ENCODE measurements at places on chromosomes 7 and 10.

DNA sequence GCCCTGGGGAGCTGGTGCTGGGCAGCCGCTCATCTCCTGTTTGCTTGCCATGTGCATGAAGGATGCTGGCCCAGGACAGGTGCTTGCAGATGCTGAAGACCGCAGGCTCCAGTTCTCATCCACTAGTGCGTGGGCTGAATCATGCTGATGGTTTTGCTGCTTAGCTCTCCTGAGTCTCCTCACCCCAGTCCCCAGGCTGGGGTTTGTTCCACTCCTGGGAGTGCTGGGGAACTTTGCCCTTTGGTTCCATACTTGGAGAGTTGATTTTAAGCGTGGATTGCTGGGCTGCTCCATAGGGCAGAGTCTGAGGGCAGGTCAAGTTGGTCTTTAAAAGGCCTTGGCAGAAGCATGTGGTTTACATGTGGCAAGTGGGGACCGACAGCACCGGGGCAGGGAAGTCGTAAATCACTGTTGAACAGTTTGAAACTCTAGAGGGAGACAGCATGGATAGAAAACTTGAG lies 9.1 kb downstream of the DYNC2I1 start:
- no peak for DNase-seq

DNA sequence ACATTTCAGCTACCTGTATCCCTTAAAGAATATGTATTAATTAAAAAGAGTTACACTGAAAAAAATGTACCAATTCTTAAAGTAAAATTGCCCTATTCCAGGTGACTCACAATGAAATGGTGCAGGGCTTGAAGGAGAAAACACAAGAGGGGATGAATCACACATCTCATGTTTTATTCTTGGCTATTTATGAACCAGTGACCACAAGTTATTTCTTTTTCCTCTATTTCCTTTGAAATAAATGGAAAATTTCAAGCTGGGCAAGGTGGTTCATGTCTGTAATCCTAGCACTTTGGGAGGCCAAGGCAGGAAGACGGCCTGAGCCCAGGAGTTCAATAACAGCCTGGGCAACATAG lies 106.8 kb downstream of the UBE2H start:
- DNase-seq: no peak

DNA sequence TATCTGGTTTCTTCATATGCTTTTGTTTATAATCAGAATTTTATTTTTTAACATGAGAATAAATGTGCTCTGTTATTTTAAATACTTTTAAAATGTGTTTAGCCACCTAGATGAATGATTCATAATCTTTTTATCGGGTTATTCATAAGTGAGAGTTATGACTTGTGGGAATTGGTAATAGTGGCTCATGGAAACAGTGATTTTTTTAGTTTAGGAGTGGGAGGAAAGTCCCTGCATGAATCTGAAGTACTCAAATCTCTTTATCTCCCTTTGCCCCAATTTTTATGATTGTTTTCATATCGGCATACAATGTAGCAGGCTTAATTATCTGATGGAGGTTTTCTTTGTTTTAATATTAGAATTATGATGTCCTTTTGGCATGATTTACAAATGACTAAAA lies 42.9 kb downstream of the TAX1BP1 start:
- no peak for DNase-seq

DNA sequence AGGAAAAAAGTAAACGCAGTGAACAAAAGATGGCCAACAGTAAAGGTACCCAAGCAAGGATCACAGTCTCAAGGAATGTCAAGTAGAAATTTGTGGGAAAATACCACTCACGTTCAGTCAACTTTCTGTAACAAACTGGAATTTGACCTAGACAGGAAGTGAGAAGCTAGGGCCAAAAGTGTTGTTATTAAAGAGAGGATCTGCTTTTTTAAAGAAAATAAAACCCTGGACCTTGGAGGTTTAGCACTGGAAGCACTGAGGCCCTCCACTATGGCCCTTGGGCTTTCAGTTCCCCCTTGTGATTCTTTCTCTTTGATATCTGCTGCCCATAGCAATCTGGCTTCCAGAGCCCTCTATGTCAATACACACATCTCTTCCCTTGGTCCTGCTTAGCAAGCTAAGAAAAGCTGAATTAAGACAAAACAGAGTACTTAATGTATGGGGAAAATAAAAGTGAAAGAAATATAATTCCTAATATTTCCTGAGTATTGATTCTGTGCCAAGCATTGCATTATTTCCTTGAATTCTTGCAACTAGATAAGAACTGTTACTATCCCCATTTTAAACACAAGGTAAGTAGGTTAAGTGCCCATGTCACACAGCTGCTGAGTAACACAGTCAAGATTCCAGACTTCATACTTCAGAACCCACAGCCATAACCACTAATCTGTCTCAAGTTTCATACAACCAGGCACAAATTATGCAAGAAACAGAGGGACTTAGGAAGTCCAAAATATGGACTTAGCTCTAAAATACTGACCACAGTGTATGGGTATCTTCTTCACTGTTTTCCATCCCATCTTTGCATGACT lies 2.6 kb upstream of the ZNF438 start:
- no peak for DNase-seq

DNA sequence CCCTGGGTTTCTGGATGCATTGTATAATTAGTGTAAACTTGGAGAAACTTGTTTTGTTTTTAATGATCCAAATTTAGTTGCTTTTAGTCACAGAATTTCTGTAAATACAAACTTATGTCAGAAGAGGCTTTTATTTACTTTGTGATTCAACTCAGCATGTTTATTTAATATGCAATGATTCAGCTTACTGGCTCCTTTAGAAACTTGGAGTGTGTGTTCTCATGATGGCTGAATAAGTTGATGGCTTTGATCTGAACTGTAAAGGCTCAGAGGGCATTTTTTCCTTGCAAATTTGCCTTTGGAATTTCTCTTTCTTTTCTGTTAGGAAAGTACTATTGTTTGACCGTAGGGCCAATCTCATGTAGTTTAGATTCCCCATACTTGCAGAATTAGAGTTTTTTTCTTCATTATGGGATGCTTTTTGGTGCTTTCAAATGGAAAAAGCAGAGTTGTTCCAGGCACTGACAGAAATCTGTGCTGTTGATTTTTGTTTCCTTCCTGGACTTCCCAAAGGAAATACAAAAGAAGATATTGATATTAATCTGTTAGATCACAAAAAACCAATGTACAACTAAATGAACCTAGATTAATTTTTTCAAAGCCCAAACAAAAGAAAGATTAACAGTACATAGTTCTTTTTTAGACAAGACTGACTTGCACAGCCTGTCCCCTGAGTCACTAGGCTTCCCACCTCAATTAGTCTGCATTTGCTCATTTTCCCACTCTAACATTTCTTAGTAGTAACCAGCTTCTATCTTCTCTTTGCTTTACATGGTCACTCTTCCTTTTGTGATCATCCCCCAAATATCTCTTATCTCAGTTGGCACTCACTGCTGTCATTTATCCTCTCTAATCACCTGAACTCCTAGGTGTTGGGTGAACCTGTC lies 96.8 kb upstream of the AGR3 start:
- DNase-seq: no peak

DNA sequence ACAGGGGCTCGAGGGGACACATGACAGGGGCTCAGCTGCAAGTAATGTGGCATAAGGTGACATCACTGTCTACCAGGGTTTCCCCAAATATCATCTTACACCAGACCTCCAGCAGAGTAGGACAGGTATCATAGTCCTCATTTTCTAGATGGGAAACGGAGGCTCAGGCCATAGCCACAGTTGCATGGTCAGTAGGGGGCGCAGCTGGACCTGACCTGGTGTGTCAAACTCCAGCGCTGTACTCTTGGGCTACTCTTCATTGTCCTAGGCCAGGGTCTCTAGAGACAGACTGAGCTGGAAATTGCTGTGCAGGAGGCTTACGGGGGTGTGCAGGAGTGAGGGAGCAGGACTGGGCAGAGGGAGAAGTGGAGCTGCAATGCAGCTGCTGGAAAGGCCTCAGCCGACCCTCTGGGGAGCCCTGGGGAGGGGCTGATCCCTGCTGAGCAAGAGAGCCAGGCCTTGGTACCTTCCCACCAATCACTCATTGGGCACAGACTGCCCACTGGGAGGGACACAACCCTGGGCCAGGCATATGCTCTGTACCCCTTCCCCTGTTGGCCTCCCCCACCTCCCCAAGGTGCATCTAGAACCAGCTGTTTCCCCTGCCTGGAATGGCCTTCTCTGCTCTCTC lies 89.9 kb downstream of the CDH23 start:
- DNase-seq: peak; percentile 36

DNA sequence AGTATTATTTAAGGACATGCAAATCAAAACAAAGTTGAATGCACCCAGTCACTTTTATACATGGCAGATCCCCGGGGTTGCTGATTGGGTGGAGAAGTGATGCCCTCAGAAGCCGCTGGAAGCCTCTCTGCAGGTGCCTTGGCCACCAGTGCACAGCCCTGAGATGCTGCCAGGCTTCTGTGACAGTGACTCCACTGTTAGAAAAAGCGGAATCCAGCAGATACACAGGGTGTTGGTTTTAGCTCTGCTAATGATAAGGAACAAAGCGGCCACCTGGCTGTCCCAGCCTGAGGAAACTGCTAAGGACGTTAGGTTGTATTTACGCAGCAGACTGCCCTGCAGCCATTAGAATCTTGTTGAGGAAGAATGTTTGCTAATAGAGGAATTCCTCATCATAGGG lies 47.5 kb downstream of the JAKMIP3 start:
- DNase-seq: no peak

DNA sequence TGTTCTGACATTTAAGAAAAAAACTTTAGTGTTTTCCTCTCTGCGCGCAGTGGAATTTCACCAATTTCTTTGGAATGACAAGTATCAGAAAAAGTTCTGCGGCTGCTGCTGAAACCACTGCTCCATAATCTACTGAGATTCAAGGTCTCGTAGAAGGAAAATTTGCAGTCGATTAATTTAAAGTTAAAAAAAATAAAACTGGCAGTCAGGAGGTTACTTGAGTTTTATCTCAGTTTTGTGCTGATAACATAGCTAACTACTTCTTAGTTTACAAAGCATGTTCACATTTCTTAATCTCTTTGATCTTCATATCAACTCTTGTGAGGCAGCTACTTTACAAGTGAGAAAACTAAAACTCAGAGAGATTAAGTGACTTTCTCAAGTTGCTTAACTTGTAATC lies 18.2 kb upstream of the CALD1 start:
- no peak for DNase-seq

All from GM12892 (cell line).